ENCODE measurements at places on chromosomes 16 and 17.

DNA sequence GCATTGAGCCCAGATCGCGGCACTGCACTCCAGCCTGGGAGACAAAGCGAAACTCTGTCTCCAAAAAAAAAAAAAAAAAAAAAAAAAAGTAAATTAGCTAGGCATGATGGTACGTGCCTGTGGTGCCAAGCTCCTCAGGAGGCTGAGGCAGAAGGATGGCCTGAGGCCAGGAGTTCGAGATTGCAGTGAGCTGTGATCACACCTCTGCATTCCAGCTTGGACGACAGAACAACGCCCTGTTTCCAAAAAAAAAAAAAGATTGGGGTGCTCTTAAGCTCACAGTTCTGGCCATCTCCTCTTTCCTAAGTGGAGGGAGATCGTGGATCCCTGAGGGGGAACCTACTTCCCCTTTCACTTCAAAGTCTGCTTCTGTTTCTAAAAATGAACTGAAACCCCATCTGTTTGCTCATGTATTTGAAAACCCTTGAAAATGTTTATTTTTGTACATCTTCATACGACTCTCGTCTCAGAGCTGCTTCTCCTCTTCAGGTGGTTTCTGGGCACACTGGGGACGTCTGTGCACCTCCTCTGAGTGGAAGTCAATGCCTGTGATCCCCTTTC lies 138.8 kb downstream of the PRKCA start:
- no peak for DNase-seq

GRCh38 chr17:50262001-50262794 lies 12.1 kb upstream of the TMEM92 start:
- no peak for DNase-seq

- no peak for DNase-seq
These were observed 4.3 kb downstream of the MT1H start for GRCh38 chr16:56673921-56674320.

- no peak for DNase-seq
These were observed 13.0 kb upstream of the BLMH start for GRCh38 chr17:30304778-30305177.

- DNase-seq: peak; percentile 38
These were observed 315.4 kb downstream of the MAP2K6 start for GRCh38 chr17:69729944-69730343.

DNA sequence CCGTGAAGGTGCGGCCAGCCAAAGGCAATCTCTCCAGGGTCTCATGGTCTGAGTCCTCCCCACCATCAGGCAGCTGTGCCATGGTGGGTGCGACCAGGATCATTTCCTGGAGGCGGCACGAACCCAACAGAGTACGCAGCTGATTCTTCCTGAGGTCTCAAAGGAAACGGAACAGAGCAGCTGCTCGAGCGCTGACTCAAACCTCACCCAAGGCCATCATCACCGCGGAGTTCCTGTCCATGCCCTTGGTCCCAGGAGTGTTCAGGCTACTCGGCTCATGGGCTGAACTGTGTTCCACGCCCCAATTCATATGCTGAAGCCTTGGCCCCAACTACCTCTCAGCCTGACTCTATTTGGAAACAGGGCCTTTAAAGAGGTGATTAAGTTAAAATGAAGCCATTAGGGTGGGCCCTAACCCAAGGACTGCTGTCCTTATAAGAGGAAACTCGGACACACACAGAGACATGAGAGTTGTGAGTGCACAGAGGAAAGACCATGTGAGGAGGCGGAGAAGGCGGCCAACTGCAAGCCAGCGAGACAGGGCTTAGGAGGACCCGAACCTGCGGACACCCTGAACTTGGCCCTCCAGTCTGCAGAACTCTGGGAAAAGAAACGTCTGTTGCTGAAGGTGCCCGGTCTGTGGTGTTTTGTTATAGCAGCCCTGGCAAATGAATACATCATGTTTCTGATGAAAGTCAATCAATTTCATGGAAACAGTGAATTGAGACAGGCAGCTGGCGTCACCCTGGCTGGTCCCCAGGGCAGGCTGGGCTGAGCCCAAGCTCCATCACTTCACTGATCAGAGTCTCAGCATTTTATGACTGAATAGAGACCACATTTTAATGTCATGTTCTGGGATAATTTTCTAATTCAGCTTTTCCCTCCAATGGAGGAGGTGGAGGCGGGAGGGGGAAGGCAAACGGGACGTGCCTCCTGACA lies 13.7 kb downstream of the MXRA7 start:
- DNase-seq: no peak

Data from non-pigmented ciliary epithelial cell (primary cell).